NCI-H345 (cell line): ENCODE measurements at places on chromosomes 12 and 14.

DNA sequence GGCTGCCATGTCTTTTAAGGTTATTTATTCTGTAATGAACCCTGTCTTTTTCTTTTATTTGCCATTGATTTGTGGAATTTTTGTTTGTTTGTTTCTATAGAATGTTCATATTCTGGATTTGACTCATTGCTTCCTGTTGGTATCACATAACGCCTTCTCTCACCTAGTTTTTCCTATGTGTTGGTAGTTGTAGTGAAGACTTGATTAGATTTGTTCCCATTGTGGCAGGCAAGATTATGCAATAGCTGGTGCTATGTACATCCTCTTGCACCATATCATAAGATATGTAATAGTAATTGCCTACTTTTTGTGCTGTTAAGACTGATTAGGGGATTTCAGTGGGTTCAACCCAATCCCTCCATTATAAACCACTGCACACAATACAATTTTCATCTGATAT lies 3.9 kb upstream of the KRT6B start:
- DNase-seq, result no peak

GRCh38 chr12:121611306-121611705 lies 15.0 kb upstream of the ORAI1 start:
- DNase-seq, result no peak

GRCh38 chr12:1605129-1606020 lies 11.0 kb upstream of the FBXL14 start:
- peak; percentile 76 for DNase-seq

GRCh38 chr12:121668750-121669520 lies 519 bp downstream of the MORN3 start:
- DNase-seq, result no peak

DNA sequence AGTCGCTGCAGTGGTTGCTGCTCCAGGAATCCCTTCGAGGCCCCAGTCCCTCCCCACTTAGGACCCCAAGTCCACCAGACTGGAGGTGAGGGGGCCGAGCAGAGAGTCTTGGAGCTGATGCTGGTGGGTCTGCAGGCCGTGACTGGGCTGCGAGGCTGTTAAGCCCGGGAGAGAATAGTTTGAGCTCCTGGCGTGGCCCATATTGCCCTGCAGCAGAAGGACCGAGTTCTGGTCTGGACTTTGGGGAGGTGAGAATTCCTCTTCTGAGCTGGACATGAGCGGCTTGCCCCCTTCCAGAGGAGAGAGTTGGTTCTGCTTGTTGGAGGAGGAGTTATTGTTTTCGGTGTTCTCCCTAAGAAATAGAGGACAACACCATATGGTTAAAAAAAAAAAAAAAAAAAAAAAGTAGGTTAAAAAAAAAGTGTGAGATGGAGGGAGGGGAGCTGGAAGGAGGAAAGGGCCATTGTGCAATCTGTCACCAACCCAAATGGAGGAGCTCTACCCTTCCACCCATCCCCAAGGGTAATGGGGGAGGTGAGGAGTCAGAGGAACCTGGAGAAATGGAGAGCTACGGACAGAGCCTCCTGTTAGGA lies 3.0 kb downstream of the SIX1 start:
- no peak for DNase-seq

- DNase-seq, result no peak
These were observed 116.5 kb downstream of the BTG1 start for GRCh38 chr12:92029136-92029535.

DNA sequence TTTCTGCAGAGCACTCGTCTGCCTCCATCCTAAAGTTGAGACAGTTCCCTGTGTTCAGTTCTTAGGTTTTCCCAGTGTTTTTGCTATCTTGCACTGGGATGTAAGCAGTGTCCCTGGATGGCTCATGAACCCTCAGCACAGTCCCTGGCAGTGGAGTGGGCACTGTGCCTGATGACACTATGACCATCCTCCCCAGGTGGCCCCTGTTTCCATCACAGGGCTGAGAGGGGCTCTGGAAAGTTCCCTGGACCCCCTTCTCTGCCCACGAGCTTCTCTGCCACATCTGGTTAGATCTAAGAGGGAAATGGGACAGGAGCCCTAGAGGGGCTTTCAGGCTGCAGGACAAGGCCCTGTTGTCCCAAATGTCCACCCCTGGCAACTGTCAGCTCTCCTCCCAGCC lies 249.8 kb upstream of the SFSWAP start:
- no peak for DNase-seq

- DNase-seq, result no peak
These were observed 16.1 kb upstream of the SH2B3 start for GRCh38 chr12:111389635-111390034.

- DNase-seq, result no peak
These were observed 217.1 kb downstream of the EXOC5 start for GRCh38 chr14:57051633-57052032.

GRCh38 chr12:30529489-30530269 lies 166.0 kb downstream of the IPO8 start:
- no peak for DNase-seq
